ENCODE measurements at places on chromosomes 7 and 10. TPM values are rescaled to one million over a fixed set of nuclear protein-coding genes. Genes with fewer than 3 reads are reported as not detected.

GPRIN2 gene
- total RNA-seq = not detected

TRIM73 gene
- not detected for total RNA-seq

SH2D4B gene
- total RNA-seq = not detected

FRAT1 gene
- total RNA-seq = 3.3 TPM

CFAP70 gene
- total RNA-seq = 0.38 TPM

NODAL gene
- not detected for total RNA-seq

CYP3A5 gene
- total RNA-seq = 0.28 TPM

ZNF804B gene
- total RNA-seq = not detected

OR2A5 gene
- total RNA-seq = not detected

KLF14 gene
- total RNA-seq = 1.2 TPM

DNA sequence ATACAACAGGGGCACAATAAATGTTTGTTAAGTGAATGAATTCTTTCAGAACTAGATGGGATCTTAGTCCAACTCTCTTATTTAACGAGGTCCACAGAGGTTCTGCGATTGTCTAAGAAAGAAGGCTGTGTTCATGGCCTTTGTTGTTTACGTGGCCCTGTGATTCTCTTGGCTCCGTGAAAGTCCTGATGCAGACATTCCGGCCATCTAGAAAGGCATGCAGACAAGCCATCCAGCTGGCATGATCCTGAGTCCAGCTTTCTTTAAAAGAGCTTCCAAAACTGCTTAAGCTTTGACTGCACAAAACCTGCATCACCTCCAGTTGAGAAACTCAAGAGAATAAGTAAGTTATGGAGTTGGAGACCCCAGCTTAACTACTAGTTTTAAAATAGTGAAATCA lies 26.0 kb downstream of the EGFR start:
- no peak overlapping the region for H3K4me3 ChIP-seq
- DNase-seq = no peak
- no peaks in the 10 kb centered on the region for H3K36me3 ChIP-seq
- peaks cover 62% of the 10 kb centered on the region for H3K4me1 ChIP-seq
- H3K27me3 ChIP-seq = no peaks in the 10 kb centered on the region
- peak overlapping the region; percentile 81 for H3K27ac ChIP-seq

DNA sequence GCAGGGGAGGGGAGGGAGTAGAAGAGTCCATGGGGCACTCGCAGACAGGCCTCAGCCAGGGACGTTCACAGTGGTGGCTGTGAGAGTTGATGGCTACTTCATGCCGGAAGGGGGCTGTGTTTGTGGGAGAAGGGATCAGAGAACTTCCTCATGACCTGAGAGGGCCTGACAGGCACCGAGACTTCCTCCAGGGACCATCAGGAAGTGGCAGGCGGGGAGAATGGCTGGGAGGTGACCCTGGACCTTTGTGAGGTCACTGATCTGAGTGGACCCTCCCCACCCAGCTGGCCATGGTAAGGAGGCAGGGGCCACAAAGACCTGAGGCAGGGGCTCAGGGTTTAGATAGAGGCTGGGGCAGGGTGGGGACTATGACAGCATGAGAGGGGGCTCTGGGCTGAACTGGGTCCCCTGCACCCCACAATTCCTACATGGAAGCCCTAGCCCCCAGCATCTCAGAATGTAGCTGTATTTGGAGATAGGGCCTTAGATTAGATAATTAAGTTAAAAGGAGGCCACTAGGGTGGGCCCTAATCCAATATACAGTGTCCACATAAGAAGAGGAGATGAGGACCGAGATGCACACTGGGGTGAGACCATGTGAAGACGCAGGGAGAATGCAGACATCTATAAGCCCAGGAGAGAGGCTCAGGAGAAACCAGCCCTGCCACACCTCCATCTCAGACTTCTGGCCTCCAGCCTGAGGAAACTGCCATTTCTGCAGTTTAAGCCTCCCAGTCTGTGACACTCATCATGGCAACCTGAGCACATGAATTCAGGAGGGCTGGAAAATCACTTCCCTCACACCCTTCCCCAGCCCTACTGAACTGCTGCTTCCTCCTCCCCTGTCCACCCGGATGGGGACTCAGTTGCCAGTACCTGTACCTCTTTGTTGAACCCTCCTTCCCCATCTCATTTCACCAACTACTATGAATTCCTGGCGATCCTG lies 273.9 kb upstream of the ZNF32 start:
- H3K4me3 ChIP-seq = no peak overlapping the region
- no peak for DNase-seq
- H3K4me1 ChIP-seq = no peaks in the 10 kb centered on the region
- H3K36me3 ChIP-seq = no peaks in the 10 kb centered on the region

DNA sequence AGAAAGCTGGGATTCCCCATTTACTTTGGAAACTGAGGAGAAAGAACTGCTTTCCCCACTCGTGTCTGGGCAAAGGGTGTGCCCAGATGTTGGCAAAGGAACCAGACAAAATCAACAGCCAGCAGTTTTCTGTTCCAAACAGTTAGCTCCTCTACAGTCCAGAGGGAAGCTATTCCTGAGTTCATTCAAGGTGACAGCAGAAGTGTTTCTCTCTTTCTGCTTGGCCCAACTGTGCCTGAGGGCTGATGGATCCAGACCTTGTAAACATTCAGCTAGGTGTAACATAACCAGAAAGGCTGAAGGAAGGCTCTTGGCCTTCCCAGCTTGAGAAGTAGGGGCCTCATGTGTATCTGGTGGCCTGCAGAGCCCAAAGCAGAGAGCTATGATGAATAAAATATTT lies 7.0 kb upstream of the ALDH18A1 start:
- H3K4me3 ChIP-seq = no peak overlapping the region
- H3K36me3 ChIP-seq = peaks cover 23% of the 10 kb centered on the region
- no peaks in the 10 kb centered on the region for H3K4me1 ChIP-seq
- no peak for DNase-seq
- no peak overlapping the region for H3K27ac ChIP-seq
- H3K27me3 ChIP-seq = no peaks in the 10 kb centered on the region

- H3K27ac ChIP-seq = no peak overlapping the region
- H3K36me3 ChIP-seq = no peaks in the 10 kb centered on the region
- H3K27me3 ChIP-seq = peaks cover 21% of the 10 kb centered on the region
- H3K4me1 ChIP-seq = no peaks in the 10 kb centered on the region
- no peak for DNase-seq
These were observed 124.1 kb downstream of the WDR11 start for GRCh38 chr10:120975072-120975867.

DNA sequence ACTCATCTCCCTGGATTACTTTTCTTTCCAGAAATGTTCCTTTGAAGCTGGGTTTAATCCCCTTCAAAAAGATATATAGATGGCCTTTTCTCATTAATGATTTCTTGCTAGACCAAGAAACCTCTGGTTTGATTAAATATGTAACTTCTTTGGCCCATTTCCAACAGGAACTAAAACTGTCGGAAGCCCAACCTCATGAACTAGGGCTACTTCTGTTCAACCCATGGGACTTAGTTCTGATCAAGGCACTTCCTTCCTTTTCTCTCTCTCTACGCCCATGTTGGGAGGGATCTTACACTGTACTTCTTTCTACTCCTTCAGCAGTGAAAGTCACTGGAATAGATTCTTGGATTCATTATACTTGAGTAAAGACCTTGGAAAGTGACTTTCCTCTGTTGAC lies 83.6 kb downstream of the TMEM106B start:
- H3K4me3 ChIP-seq = no peak overlapping the region
- H3K27ac ChIP-seq = no peak overlapping the region
- DNase-seq = no peak
- no peaks in the 10 kb centered on the region for H3K36me3 ChIP-seq

DNA sequence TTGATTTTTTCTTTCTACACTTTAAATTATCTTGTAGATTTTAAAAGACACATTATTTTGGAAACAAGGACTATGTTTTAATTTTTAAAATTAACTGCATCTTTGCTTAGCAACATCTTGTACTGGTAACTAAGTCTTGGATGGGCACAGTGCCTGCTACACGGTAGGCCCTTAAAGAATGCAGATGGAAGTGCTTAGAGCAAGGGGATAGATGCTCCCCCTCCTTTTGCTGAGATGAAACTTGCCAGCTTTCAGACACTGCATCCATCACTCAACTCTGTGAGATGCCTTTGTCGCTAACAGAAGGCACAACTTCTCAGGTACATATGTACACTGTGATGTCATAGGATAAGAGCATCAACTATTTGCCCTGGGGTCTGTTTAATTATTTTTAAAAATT lies 103.9 kb downstream of the LRRC18 start:
- H3K36me3 ChIP-seq = no peaks in the 10 kb centered on the region
- no peak overlapping the region for H3K4me3 ChIP-seq

DNA sequence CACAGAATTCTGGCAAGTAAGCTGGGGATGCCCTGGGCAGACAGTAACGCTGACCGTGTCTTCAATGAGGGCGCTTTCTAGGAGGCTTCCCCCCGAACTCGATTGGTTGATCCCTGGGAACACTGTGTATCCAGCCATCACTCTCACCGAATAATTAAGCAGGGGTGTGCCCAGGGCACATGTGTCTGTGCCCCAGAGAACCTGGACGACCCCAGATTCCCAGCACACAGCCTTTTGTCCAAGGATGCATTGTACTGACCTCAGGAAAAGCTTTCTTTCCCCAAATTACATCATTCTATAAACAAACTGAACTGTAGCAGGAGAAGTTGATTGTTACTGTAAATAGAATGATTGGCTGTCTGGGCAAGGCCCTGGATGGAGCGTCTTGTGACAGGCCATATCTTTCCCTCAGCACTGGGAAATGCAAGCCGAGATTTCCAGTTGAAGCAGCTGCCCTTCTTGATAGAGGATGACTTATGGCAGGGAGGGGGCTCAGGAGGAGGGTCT lies 6.6 kb upstream of the DEPP1 start:
- H3K4me1 ChIP-seq = peaks cover 29% of the 10 kb centered on the region
- H3K36me3 ChIP-seq = no peaks in the 10 kb centered on the region
- no peak overlapping the region for H3K4me3 ChIP-seq
- H3K27ac ChIP-seq = no peak overlapping the region
- no peaks in the 10 kb centered on the region for H3K27me3 ChIP-seq

DNA sequence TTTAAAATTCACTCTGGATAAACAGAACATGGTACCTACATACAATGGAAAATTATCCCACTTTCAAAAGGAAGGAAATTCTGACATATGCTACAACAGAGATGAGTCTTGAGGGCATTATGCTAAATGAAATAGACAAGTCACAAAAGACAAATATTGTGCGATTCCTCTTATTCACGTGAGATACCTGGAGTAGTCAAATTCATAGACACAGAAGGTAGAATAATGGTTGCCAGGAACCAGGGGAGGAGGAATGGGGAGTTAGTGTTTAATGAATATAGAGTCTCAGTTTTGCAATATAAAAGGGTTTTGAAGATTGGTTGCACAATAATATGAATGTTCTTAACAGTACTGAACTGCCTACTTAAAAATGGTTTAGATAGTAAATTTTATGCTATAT lies 69.8 kb upstream of the WAC start:
- no peak for DNase-seq
- no peak overlapping the region for H3K27ac ChIP-seq
- H3K4me3 ChIP-seq = no peak overlapping the region
- H3K4me1 ChIP-seq = no peaks in the 10 kb centered on the region

- H3K4me1 ChIP-seq = no peaks in the 10 kb centered on the region
- no peak for DNase-seq
- H3K36me3 ChIP-seq = no peaks in the 10 kb centered on the region
- no peaks in the 10 kb centered on the region for H3K27me3 ChIP-seq
These were observed 48.2 kb upstream of the DPYSL4 start for GRCh38 chr10:132138596-132138995.

DNA sequence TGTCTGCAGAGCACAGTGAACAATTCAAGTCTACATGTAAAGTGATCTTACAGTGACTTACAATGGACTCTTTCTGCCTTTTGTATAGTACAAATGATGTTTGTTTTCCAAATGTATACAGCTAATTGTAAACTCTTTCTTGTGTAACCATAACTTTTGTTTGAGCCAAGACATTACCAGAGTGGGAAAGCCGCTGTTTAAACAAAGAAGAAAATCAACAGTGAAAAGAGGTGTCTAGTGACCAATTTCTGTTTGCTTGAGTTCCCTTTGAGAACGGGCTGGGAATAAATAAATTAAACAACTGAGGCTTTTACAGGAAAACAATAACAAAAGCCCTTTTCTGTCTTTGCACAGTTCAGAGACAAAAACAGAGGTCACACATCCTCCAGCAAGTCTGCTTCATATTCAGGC lies 1163.4 kb downstream of the CNTNAP2 start:
- no peak for DNase-seq
- H3K27me3 ChIP-seq = no peaks in the 10 kb centered on the region
- H3K4me1 ChIP-seq = no peaks in the 10 kb centered on the region
- no peak overlapping the region for H3K4me3 ChIP-seq
- H3K27ac ChIP-seq = no peak overlapping the region

DNA sequence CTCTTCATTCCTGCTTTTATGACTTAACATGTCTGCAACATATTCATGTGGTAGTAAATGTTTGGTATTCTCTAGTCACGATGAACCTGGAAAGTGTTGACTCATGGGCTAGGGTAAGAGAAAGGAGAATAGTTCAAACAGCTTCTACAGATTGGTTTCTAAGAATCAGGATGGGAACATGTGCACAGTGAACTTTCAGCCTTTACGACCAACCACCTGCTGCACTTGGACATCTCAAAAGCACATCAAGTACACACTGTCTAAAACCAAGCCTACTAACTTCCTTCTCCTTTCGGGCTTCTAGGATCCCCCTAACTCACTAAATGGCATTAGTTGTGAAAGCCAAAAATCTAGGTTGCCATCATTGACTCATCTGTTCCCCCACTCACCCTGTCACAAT lies 85.5 kb downstream of the CUL2 start:
- no peaks in the 10 kb centered on the region for H3K27me3 ChIP-seq
- H3K4me1 ChIP-seq = no peaks in the 10 kb centered on the region
- H3K36me3 ChIP-seq = no peaks in the 10 kb centered on the region
- H3K4me3 ChIP-seq = no peak overlapping the region
- no peak overlapping the region for H3K27ac ChIP-seq

DNA sequence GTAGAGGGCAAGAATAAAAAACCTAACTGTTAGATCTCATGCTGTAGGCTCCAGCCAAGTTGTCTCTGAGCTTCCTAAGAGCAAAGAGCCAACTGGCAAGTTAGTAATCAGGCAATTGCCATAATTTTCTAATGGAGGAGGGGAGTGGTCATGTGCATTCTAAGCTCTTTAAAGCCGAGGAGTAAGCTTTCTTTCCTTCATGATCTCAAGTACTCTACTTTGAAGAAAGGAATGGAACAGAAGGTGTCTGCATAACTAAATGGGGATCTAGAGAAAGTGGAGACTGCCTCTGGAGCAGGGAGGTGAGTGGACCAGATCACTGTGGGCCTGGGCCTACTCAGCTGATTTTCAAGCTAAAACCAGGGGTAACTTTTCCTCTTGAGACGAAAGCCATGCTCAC lies 37.7 kb upstream of the TOMM7 start:
- H3K4me3 ChIP-seq = no peak overlapping the region
- H3K36me3 ChIP-seq = no peaks in the 10 kb centered on the region
- H3K27ac ChIP-seq = peak overlapping the region; percentile 97
- peaks cover 30% of the 10 kb centered on the region for H3K4me1 ChIP-seq

- H3K27ac ChIP-seq = no peak overlapping the region
- H3K27me3 ChIP-seq = no peaks in the 10 kb centered on the region
- no peak for DNase-seq
- no peak overlapping the region for H3K4me3 ChIP-seq
- no peaks in the 10 kb centered on the region for H3K4me1 ChIP-seq
- H3K36me3 ChIP-seq = no peaks in the 10 kb centered on the region
These were observed 51.2 kb upstream of the CARD11 start for GRCh38 chr7:3094701-3095445.

GRCh38 chr10:125355657-125356056 lies 195.3 kb upstream of the CTBP2 start:
- H3K4me3 ChIP-seq = no peak overlapping the region
- no peaks in the 10 kb centered on the region for H3K27me3 ChIP-seq
- no peaks in the 10 kb centered on the region for H3K4me1 ChIP-seq

All from psoas muscle (tissue), 8 donors.